ENCODE measurements at places on chromosomes 12 and 14.

DNA sequence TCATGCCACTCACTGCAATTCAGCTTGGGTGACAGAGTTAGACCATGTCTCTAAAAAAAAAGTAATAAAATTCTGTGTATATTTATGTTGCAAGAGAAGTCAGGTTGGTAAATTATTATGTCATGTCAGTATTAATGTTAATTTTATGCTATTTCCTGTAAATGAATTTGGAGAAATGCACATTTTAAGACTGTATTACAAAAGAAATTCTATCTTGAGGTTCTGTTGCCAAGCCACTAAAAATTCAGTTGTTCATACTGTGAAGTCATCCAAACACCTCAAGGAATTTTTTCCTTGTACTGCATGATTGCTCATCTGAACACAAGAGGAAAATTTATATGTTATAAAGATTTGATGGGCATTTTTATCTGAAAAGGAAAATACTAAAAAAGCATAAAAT lies 23.3 kb upstream of the HMGA2 start:
- DNase-seq, result no peak

DNA sequence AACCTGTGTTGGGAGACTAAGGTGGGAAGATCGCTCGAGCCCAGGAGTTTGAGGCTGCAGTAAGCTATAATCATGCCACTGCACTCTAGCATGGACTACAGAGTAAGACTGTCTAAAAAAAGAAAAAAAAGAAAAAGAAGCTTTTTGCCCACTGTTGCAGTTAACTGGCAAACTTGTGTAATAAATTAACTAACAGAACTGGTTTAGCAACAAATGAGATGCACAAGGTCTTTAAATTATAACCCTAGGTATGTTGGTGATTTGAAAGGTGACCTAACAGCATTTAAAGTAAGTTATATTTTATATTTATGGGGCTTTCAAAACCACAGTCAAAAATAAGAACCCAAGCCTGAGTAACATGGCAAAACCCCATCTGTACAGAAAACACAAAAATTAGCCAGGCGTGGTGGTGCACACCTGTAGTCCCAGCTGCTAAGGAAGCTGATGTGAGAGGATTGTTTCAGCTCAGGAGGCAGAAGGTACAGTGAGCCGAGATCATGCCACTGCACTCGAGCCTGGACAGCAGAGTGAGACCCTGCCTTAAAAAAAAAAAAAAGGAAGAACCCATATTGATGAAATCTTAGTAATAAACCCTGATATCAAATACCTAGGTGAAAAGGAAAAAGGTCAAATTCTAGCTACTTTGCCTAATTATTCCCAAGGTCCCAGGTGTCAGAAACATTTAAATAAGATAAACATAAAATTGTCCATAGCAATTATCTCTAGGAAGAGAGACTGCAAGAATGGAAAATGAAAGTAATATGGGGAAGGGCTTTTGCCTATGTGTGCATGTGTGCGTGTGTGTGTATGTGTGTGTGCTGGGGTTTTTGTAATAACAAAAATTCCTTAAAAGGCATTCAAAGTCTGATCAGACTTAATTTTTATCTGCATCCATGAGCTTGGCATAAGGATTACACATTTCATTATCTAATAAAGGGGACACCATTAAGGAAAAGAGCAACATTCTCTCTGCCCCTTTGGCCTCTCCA lies 15.4 kb downstream of the SYNE2 start:
- peak; percentile 77 for DNase-seq

- no peak for DNase-seq
Observed at GRCh38 chr12:38664661-38665269, 240.6 kb downstream of the CPNE8 start.

DNA sequence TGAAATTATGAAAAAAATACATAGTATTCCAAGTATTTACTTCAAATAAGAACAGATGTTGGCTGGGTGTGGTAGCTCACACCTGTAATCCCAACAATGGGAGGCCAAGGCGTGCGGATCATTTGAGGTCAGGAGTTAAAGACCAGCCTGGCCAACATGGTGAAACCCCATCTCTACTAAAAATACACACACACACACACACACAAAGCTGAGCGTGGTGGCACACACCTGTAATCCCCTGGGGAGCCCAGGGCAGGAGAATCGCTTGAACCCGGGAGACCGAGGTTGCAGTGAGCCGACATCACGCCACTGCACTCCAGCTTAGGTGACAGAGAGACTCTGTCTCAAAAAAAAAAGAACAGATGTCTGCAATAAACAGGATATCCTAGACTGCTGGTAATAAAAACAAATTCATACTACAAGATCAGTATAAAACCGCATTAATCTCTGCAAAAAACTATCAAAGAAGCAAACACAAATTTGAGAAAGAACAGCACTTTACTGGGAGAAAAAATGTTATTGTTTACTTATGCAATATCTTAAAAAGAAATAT lies 23.8 kb downstream of the EEA1 start:
- no peak for DNase-seq

- peak; percentile 42 for DNase-seq
Observed at GRCh38 chr14:22888662-22889061, 5.6 kb downstream of the REM2 start.

- no peak for DNase-seq
Observed at GRCh38 chr12:70948976-70949336, 28.4 kb upstream of the PTPRR start.

DNA sequence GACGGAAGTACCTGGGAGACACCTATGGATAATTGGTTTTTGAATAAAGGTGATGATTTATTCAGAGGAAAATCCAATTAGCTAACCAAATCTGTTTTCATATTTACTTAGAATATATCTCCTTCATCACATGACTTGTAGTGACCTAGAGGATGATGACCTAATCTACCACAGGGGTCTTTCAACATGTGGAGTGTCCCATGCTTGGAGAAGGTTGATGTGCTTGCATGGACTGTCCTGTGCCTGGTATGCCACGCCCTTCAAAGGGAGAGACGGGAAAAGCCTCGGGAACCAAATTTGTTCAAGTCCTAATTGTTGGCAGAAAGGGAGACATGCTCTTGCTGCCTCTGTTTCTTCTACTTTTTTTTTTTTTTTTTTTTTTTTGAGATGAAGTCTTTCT lies 11.8 kb upstream of the PAPLN start:
- DNase-seq, result no peak

GRCh38 chr14:78519863-78520262 lies 349.7 kb downstream of the NRXN3 start:
- DNase-seq, result no peak

- DNase-seq, result no peak
Observed at GRCh38 chr12:70048521-70049250, 194.5 kb upstream of the CNOT2 start.

GRCh38 chr12:70989232-70989631 lies 68.7 kb upstream of the PTPRR start:
- no peak for DNase-seq

GRCh38 chr12:89839444-89839843 lies 130.8 kb upstream of the ATP2B1 start:
- DNase-seq, result no peak
